ENCODE measurements at places on chromosomes 1 and 21.
A peak's percentile ranks its signal among the peaks of the same experiment; 100 is the strongest.

GRCh38 chr1:168821434-168821833 is 92.4 kb upstream of the DPT start:
- DNase-seq: no peak

GRCh38 chr1:244231193-244231571 is 180.1 kb downstream of the ZBTB18 start:
- no peak for DNase-seq

GRCh38 chr1:112794654-112795239 is 79.6 kb upstream of the PPM1J start:
- no peak for DNase-seq

DNA sequence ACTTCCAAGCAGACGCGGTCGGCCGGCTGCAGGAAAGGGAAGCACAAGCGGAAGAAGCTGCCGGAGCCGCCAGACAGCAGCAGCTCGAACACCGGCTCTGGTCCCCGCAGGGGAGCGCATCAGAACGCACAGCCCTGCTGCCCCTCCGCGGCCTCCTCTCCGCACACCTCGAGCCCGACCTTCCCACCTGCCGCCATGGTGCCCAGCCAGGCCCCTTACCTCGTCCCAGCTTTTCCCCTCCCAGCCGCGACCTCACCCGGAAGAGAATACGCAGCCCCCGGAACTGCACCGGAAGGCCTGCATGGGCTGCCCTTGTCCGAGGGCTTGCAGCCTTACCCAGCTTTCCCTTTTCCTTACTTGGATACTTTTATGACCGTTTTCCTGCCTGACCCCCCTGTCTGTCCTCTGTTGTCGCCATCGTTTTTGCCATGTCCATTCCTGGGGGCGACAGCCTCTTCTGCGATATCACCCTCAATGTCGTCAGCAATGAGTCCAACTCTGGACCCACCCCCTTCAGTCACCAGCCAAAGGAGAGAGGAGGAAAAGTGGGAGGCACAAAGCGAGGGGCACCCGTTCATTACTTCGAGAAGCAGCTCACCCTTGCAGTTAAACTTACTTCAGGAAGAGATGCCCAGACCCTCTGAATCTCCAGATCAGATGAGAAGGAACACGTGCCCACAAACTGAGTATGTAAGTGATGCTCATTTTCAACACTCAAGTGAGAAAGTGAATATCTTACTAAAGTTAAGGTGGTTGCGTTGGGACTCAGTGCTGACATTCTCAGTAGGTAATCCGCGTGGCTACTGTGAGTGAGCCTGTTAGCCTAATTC is 25.5 kb downstream of the UTS2 start:
- DNase-seq: peak; percentile 37

GRCh38 chr1:184021728-184022127 is 15.8 kb downstream of the COLGALT2 start:
- no peak for DNase-seq

DNA sequence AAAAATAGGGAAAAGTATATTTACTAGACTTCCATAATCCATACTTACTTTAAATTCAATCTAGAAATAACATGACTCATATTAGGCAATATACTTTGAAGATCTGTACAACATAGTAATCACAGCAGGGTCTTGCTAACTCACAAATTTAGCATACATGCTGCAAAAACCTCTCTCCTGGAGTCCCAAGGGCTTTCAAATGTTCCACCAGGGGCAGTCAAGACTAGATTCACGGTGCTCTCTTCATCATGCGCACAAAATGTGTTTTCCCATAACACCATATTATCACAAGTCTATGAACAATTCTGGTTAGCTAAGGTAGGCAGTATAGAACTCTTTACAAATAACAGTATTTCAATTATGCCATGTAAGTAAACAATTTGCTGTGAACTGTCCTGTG is 45.8 kb downstream of the SSX2IP start:
- DNase-seq: no peak

DNA sequence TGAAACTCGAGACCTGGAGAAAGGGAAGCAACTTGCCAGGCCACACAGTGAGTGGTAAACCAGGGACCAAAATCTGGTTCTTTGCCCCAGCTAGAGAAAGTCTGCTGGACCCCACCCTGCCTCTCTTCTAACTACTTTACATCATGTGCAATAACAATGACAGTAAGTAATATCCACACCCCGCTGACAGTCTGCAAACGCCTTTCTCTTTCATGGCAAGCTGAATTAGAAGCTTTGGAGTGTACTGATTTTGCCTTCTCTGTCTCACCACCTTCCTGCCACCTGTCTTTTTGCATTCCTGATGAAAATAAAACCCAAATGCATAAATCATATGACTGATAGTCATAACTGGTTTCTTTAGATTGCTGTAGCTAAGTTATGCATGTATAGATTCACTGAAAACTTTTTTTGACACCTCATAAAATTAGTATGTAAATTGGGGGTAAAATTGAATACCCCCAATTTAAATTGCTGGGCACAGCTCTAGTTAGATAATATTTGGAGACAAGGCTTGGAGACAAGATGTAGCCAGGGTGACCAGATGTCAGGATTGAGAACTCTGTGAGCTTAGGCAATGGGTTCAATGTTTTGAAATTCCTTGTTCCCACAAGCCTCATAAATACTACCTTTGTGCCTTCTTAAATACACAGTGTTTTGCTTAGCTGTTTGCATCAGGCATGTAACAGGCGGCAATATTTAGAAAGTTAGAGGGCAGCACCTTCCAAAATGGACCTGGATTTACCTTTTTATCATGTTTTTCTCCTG is 73.5 kb downstream of the ST6GALNAC5 start:
- no peak for DNase-seq

DNA sequence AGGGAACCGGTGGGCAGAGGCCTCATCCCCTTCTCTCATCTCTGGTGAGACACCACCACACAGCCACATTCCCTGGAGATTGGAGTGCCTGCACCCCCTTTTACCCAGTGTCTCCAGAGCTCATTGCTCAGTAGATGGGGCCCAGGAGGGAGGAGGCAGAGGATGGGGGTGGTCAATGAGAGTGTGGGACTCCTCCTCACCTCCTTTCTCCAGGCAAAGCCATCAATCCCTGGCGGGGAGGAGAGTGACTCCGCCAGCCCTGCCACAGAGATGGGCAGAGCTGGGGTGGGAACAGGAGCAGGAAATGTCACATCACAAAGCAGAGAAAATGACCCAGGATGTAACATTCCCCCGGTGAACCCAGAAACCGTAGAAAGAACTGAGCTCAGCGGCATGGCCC is 117.2 kb downstream of the MATN1 start:
- no peak for DNase-seq

DNA sequence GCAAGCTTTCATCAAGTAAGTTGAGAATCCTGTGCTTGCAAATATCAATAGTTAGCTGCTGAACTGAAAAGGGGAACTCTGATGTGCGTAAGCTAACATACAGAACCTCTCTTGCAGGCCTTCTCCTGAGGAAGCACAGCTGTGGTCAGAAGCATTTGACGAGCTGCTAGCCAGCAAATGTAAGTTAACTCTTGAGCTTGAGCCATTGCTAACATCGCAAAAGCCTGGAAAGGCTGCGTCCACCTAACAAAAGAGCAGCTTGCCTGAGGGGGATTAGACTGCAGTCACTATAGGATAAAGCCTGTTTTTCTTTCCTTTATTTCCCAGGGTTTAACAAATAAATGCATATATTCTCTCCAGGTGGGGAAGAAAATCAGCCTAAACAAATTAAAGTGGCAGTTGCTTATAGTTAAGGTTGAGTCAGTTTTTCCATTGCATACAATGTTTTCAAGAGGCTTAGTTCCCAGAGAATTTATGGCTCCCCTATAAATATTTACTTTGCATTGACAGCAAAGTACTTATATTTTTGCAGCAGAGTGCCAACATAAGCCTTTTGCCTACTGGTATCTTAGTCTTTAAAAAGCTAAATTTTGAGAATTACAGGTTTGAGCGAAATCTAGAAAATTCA is 1.5 kb downstream of the RGS2 start:
- no peak for DNase-seq

GRCh38 chr1:89309828-89310227 is 37.2 kb upstream of the GBP5 start:
- DNase-seq: no peak

DNA sequence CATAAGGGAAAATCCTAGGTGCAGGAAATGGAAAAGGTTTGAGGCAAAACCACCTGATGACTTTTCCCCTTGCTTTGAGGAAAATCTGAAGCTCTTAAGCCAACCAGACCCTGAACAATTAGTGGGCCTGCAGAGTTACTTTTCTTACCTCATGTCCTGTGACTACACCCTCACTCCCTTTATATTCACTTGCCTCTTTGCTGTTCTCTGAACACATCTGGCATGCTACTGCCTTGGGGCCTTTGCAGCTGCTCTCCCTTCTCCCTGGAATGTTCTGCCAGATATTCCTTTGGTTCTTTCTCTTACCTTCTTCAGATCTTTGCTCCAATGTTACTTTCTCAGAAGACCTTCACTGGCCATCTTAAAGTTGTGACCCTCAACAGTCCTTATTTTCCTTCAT is 21.8 kb downstream of the RPTN start:
- DNase-seq: no peak
